ENCODE measurements at places on chromosomes 7 and 10.

DNA sequence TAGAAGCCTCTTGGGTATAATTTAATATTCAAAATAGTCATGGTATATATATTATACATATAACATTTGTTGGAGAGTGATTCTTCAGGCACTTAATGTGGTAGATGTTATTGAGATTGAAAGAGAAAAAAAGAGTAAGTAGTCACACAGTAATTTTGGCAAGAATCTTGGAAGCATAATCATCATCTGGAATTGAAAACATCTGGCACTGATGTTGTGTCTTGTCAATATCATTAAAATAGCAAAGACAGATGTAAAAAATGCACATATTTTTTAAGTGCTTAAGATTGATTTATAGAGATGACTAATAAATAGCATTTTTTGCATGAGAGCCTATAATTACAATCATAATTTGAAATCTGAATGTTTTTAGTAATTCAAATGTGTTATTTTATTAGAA is 9.5 kb downstream of the SEMA3D start:
- no peak for DNase-seq

GRCh38 chr7:155058896-155059295 is 11.2 kb upstream of the HTR5A start:
- DNase-seq: no peak

DNA sequence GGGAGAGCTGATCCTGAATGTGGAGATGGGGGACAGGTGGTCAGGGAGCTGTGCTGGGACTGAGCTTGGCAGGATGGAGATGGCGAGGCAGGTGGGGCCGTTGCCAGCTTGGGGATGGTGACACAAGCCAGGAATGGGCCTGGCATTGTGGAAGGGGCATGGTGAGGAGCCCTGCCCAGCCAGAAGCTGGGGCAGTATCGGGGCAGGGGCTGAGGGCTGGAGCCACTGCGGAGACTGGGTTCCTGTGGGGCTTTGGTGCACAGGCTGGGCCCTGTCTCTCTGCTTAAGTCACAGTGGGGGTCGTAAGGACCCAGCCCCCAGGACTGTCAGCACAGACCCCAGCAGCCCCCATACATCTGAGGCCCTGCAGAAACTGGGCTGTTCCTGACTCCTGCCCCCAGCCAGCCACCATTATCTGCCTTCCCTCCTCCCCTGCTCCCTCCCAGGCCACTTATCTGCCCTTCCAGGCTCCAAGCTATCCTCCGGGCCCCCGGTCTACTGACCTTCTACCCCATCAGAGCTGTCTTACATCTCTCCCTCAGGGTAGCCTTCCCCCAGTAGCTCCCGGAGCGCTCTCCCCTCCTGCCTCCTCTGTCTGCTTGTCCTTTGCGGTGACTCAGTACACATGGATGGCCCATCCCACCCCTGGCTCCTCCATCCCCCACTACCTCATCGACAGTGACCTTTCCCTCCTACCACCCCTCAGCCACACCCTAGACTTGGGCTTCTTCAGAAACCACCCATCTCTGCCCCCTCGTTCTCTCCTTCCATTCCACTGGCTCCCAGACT is 44.2 kb downstream of the PPIF start:
- DNase-seq: no peak

DNA sequence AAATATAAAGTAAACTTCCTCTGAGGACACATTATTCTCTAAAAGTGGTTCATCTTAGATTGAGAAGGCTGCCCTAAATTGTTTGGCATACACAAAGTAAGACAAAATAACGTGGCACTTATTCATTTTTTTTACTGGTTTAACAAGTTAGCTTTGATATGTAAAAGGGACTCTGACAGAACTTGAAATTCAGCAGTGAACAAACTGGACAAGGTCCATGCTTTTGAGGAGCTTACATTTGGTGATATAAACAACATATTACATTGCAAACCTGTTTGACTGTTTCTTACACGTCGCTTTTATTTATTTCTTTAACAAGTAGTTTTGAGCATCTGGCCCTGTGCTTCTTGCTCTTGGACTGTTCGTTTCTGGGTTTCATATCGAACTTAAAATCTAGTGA is 253.1 kb upstream of the POM121L12 start:
- no peak for DNase-seq

- DNase-seq: no peak
These were observed 21.8 kb upstream of the HIPK2 start for GRCh38 chr7:139799586-139799985.

GRCh38 chr7:47783456-47784223 is 164.6 kb downstream of the PKD1L1 start:
- peak; percentile 57 for DNase-seq

- DNase-seq: no peak
These were observed 77.9 kb downstream of the HERPUD2 start for GRCh38 chr7:35617041-35617440.

DNA sequence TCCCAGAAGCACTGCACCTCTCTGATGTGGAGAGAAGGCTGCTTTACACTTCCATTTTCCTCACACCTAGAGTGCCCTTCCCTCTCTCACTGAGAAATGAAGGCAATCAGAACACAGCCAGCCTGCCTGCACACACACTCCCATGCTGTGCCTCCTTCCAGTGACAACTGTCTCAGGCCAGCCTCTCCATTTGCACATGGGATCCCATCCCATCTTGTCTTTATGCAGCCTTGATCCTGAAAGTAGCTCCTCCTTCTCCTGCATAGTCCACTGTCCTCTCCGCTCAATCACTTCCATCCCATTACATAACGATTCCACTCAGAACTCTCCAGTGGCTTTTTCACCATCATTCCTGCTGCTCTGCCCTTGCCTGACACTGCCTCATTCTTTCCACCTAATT is 203.7 kb upstream of the STK17A start:
- no peak for DNase-seq

DNA sequence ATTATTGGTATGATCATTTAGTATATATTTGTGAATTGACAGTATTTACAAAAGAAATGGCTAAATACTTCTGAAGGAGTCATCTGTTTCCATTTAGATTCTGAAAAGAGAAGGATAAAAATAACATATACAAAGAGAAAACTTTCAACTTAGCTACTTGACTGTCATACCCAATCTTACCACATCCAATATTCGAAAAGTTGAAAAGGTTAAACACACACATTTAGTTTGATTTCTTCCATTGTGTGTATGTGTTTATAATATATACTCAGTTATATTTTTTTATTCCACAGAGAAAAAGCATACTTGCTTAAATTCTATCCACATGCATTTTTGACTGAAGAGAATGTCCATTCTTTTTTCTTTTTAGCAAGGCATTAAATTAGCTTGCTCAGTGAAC is 470.7 kb downstream of the TFEC start:
- peak; percentile 41 for DNase-seq

DNA sequence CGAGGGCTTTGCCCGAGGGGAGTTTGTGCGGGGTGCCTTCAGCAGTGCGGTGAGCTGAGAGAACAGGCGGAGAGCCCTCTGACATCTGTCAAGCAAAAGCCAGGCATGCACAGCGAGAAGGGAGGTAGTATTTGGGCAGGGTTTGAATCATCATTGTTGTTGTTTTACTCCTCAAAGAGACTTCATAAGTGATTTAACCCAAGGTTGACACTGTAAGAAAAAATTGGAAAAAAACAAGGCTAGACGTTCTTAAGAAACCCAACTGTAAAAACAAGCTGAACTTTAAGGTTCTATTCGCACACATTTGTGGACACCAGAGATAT is 1.3 kb downstream of the ADAM22 start:
- no peak for DNase-seq

DNA sequence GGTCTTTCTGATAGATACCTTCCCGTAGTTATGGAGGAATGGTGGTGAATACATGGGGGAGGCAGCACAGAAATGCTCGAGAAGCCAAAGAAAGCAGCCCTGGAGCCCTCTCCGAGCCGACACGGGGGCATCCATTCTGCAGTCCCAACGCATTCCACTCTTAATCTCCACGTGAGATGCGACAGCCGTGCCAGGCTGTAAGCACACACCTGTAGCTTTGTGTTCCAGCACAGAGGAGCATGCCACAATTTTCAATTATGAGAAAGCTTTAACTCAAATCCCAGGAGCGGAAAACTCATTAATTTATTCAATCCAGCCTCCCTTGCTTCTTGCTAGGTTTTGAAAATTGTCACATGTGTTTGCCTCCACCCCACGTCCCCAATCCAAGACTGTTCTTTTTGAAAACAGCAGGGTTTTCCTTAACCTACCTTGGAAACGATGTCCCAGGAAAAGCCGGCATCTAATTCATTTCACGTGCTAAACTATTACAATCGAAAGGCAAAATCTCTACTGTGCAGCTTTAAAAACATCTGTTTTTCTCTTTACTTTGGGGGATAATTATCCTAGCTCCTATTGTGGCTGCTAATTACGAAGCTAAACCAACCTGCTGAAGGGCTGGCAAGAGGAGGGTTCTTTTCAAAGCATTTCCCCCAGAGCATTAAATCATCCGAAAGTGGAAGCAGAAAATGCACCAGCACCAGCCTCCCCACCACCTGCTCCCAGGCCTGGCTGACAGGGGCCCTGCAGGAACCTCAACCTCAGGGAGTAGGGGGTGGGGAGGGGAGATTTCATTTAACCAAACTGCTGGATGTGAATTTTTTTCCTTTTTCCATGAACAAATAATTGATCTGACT is 56.0 kb upstream of the CHST15 start:
- DNase-seq: no peak

- no peak for DNase-seq
These were observed 117.3 kb downstream of the PRPF18 start for GRCh38 chr10:13703997-13704536.

DNA sequence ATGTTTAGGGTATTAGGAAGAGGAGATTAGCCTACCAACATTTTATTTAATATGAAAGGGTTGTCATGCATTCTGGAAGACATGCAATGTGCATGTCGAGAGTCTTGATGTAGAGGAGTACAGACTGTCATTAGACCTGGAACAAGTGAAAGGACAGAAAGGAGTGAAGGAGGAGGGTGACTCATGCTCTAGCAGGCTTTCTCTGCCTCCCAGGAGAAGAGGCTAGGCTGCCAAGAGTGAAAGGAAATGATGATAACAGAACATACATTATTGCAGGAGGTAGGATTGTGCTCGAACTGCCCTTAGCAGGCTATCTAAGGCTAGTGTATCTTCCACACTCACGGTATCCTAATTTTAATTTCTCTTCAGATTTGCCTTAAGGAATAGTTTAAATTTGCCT is 228.8 kb downstream of the EXOC4 start:
- peak; percentile 12 for DNase-seq

- DNase-seq: no peak
These were observed 6.3 kb downstream of the UNC5B start for GRCh38 chr10:71218651-71219050.

DNA sequence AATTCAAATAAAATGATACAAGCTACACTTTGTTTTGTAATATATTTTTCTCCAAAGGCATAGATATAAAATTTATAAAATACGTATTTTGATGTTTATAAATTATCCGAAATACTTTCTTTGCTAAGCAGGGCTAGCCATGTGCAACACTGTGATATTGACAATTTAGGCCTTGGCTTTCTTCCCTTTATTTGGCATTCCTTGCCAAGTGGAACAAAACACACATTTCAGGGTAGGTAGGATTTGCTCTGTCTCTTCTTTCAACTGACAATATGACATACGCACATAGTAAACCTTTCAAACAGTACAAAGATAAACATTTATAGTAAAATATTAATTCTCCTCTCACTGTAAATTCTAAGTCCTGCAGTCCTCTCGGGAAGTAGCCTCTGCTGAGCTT is 103.3 kb upstream of the POT1 start:
- DNase-seq: no peak

DNA sequence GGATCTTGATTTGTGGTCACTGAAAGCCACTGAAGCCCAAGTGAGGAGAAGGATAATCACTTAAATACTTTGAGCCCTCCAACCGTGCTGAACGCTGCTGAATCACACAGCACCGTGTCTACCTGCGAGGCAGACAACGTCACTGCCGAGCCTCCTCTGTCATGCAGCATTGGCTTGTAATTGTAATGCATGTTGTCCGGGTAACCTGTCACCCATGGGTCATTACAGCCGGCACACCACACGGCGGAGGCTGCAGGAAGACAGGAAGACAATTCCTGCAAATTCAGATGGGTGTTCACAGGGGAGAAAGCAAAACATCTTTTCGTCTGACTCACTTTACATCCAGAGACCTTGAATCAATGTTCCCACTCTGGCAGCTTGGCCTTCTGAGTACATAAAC is 546.1 kb upstream of the FOXK1 start:
- no peak for DNase-seq

GRCh38 chr10:133411523-133412380 is 12.7 kb downstream of the SPRN start:
- DNase-seq: no peak

- DNase-seq: no peak
These were observed 13.6 kb upstream of the KAZALD1 start for GRCh38 chr10:101047961-101048892.

DNA sequence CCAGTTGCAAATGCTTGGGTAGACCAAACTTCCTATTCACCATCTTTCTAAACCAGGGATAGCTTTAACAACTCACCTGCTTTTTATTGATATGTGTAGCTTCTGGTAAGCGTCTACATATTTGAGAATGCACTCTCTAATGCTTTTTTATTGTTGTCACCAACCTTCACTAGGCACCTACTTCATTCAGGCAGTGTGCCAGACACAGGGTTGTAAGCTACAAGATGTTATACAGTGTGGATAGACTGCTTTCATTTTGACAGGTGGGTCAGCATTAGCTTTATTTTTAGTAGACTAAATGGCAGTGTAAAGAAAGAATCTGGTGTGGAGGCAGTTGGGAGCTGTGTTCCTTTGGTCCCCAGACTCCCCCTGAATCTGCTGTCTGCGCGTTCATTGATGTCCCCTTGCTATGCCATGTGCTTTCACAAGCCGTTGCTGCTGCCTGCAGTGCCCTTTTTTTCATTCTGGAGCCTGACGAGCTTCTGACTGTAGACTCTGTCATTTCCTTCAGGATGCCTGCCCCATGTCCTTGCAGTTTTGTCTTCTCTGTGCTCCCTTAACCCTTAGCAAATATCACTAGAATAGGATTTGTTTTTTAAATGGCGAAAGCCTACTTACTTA is 32.1 kb downstream of the NRF1 start:
- DNase-seq: no peak

DNA sequence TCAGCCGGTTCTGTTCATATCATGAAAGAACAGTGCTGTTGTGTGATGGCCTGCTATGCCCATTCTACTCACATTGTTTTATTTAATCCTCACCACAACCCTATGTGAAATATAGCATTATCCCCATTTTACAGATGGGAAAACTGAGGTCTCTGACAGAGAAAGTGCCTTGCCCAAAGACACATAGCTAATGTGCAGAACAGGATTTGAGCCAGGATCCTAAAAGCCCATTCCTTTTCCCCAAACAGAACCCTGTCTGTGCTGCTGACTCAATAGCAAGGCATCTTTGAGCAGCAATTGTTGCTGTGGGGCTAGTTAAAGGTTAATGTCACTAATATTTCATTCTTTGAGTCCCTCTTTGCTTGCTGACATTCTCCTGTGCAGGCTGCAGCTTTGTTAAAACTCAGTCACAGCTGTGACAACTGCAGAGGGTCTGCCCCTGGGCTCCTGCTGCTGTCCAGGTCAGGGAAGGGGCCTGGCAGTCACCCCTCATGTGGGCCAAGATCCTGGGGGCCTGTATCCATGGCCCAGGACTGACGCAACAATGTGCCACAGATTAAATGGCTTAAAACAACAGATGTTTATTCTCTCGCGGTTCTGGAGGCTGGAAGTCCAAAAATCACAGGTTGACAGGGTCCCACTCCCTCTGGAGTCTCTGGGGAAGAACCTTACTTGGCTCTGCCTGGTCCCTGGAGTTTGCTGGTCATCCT is 40.4 kb downstream of the AFAP1L2 start:
- no peak for DNase-seq

All from brain pericyte (primary cell).